Hematopoietic multipotent progenitor cell treated with erythropoietin and hydrocortisone succinate and interleukin-3 and kit ligand, for 17 days (in vitro differentiated cells): ENCODE measurements at places on chromosomes 5 and 9.

GRCh38 chr9:134875371-134875770 is 5.2 kb upstream of the FCN2 start:
- no peak for DNase-seq

- DNase-seq: peak; percentile 90
Measured at GRCh38 chr9:68747043-68747533, 42.0 kb downstream of the PIP5K1B start.

DNA sequence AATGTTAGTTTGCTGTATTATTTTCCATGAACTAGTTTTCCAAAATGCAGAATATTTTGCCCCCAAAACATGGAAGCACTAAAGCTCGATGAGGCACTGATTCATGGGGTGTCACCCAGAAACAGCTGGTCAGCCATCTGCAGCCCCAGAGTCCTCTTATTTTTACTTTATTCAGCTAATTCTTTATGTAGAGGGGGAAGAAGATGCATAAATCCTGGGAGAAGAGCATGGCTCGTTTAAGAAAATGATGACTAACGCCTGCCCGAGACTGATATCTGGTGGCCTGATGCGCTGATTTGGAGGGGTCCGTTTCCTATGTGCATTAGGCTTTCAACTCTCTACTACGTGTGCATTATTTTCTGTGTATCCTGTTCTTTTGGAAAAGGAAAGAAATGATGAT is 390.3 kb upstream of the MEF2C start:
- no peak for DNase-seq

- no peak for DNase-seq
Measured at GRCh38 chr5:122362361-122362760, 50.3 kb downstream of the SNCAIP start.

- DNase-seq: no peak
Measured at GRCh38 chr5:179869641-179870402, 11.2 kb upstream of the MRNIP start.

DNA sequence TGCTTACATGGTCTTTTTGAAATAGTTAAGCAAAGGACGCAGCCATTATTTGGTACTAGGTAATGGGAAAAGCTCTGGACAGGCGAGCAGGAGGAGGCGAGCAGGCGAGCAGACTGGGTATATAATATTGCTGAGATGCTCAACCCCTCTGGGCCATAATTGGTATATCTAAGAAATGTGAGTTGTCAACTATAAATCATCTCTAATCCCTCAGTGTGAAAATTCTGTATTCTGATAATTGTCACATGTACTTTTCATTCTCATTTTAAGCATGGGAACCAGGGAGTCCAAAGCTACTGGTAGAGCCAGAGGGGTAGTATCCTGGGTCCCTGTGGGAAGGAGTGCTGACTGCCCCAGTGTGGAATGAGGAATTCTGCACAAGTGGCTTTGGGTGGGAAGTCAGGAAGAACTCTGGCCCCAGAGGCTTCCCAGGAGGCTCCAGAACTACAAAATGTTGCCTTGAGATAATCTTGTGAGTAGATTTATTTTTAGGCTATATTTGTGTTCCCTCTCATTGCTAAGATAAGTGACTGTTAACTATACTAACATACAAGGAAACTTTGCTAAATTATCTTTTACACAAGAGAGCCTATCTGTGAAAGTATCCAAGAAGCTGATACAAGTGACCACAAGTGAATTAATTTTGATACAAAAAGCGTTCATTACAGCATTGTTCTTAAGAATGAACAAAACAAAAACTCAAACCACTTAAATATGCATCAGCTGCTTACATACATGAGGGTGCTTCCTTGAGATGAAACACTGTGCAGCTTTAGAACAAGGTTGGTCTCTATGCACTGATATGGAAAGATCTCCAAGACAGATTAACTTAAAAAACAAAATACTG is 70.5 kb upstream of the TNFAIP8 start:
- DNase-seq: no peak

GRCh38 chr9:101791938-101792337 is 53.5 kb upstream of the GRIN3A start:
- peak; percentile 56 for DNase-seq

GRCh38 chr5:156405988-156406387 is 79.0 kb downstream of the SGCD start:
- no peak for DNase-seq

DNA sequence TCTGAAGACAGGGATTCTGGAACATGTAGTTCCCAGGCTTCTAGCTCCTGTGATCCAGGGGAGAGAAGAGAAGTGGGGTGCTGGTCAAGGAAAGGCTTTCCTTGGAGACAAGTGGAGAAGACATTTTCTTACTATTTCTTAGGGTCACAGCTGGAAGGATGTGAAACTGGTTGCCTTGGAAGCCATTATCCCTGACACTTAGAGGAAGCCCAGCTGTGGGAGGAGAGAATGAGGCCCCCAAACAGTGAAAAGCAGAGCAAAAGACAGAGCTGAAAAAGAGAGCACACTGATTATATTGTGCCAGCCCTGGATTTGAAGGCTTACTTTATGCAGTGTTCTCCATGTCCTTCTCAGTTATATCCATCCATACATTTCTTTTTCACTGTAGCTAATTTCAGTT is 17.5 kb upstream of the SHB start:
- DNase-seq: no peak

DNA sequence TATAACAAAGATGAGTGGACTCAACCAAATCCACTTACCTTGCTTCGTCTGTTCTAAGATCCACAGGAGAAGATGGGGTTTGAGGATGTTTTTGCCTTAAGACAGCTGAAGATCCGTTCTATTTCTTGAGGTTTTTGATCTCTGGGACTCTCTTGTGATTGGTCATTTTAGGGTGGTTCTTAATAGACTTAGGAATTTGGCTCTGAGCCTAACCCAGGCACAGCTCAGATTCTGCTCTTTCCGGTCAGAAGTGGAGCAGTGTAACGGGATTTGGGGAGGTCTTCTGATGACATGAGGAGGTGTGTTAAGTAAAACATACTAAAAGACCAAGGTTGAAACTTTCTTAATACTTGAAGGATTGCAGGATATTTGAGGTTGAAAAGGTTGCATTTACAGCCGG is 166.9 kb downstream of the DMRT2 start:
- DNase-seq: no peak

DNA sequence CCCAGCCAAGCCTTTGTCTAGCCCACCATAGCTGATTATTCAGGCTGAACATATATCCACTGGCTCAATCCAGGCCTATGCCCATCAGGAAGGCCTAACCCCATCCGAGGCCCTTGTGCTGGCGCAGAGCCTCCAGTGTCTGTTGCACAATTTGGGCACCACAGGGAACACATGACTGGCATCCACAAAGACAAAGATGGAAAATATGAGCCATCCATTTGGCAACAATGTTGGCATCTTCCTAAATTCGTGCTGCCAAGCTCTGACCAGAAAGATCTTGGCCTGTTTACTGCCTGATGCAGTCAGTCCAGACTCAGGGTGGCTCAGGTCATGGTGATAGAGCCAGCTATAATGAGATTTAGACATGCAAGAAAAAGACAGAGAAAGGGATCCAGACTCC is 233.8 kb downstream of the PIK3R1 start:
- no peak for DNase-seq

DNA sequence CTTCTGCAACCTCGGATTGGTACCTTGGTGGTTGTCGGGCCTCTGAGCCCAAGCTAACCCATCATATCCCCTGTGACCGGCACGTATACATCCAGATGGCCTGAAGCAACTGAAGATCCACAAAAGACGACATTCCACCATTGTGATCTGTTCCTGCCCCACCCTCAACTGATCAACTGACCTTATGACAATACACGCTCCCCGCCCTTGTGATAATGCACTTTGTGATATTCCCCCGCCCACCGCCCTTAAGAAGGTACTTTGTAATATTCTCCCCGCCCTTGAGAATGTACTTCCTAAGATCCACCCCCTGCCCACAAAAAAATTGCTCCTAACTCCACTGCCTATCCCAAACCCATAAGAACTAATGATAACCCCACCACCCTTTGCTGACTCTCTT is 16.5 kb upstream of the TOR1B start:
- DNase-seq: no peak

GRCh38 chr5:73749485-73750270 is 123.7 kb downstream of the ARHGEF28 start:
- DNase-seq: no peak

DNA sequence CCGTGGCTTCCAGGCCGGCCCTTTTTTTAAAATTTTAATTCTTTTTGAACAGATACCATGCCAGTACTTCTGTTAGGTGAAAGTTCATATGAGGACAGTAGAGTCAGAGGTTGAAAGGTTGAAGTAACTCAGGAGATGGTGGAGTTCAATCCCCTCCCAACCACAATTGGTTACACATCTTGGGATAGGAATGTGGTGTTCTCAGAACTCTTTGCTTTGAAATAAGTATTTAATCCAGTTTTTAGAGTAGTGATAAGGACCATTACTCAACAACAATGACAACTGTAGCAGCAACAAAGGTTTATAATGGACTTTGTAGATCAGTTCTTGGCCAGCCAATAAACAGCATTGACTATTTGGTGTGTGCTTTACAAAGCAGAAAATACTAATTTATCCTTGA is 116.0 kb downstream of the ARHGAP26 start:
- no peak for DNase-seq
